ENCODE measurements at places on chromosomes 4 and X. TPM values are rescaled to one million over a fixed set of nuclear protein-coding genes. Genes with fewer than 3 reads are reported as not detected.

DNA sequence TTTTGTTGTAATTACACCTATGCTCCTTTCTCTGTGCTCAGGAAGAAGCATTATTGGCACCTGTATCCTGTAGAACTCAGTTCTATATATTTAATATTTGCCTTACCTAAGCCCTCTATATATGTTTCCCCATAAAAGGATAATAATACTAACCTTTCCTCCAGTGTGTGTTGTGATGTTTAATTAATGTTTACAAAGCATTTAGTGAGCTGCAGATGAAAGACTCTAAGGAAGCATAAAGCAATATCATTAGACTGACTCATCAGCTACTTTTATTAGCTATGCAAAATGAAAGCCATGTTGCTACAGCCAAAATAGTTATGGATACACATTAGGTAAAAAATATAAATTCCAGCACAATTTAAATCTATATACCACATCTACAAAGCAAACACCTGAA, 93.6 kb upstream of the PTPN13 start:
- no peak for DNase-seq

GRCh38 chr4:176817204-176817603, 24.5 kb upstream of the VEGFC start:
- no peak for DNase-seq

GRCh38 chrX:47191331-47191730, 2.3 kb upstream of the UBA1 start:
- DNase-seq, result peak; percentile 59

DNA sequence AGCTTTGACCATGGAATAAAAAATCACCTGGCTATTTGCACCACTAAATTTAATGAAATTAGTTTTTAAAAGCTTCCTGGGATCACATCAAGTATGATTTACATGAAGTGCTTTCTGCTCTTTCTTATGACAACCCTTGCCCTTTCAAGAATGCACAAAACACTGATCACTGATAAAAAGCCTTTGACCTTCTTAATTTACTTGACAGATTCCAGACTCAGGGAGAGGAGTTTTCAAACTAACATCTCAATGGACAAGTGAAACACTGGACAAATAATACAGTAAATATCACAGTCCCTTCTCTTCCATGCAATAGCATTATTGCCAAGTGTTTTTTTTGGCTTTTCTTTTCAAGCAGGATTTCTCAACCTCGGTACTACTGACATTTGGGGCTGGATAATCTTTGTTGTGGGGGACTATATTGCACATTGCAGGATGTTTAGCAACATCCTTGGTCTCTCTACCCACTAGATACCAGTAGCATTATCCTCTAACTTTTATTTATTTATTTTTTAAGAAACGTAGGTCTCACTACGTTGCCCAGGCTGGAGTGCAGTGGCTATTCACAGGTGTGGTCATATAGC, 86.3 kb downstream of the ZNF827 start:
- DNase-seq, result no peak

CISD2 gene
- 40.7 TPM for total RNA-seq

DNA sequence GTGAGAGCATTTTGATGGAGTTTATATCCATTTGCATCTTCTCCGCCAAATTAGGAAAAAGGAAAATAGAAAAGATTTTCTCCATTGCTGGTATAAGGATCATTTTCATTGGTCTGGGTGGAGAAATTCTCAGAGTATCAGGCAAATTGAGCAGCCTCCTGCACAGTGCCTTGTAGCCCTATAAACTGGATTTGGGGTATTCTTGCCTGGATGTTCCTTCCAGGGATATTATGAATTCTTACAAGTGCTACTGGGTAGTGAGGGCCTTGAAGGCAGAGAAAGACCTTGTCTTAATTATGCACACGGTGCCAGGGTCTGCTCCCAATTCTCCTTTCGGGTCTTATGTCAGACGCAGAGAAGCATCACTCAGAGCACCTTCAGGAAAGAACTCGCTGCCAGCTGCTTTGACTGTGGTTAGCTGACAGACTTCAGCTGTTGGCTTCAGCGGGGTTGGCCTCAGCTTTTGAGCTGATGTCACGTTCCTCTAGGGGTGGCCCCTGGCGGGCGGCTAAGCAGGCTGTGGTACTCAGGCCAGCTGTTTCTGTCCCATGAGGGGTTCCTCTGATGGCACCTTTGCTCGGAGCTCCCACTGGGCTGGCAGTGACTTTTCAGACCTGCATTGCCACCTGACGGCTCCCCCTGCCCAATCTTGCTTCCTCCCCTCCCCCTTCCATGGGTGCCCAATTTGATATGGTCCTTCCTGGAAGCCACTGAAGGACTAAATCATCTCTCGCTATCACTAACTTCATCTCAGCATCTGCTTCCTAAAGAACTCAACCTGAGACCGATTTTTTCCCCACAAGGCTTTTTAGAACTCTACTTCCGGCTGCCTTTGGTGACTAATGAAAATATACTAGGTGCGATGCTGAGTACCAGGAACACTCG, 519.5 kb downstream of the BCOR start:
- peak; percentile 29 for DNase-seq

DNA sequence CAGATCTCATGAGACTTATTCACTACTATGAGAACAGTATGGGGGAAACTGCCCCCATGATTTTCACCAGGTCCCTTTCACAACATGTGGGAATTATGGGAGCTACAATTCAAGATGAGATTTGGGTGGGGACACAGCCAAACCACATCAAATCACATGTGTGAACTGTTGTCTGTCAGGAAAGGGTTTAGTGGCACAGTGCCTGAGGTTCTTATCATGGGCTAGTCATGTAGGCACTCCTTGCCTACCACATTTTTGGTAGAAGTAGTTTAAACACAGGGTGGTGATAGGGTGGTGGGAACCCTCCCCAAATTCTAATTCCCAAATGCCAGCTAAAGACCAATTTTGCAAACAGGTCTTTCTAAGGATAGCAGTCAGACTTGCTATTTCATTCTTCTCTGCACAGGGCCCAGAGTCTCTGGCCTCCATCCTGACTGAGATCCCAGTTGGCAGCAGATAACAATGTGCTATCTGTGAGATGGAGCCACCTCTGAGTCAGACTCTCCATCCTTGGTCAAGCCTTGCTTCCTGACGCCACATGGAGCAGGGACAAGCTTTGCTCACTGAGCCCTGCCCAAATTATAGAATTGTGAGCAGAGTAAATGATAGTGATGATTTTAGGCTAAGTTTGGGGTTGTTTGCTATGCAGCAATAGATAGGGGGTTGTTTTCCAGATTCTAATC, 33.5 kb upstream of the SETD7 start:
- DNase-seq, result no peak

ZNF732 gene
- not detected for total RNA-seq

SOD3 gene
- total RNA-seq, result not detected

DUX4 gene
- not detected for total RNA-seq

GRCh38 chr4:5609306-5610007, 98.9 kb downstream of the EVC2 start:
- DNase-seq, result no peak

DNA sequence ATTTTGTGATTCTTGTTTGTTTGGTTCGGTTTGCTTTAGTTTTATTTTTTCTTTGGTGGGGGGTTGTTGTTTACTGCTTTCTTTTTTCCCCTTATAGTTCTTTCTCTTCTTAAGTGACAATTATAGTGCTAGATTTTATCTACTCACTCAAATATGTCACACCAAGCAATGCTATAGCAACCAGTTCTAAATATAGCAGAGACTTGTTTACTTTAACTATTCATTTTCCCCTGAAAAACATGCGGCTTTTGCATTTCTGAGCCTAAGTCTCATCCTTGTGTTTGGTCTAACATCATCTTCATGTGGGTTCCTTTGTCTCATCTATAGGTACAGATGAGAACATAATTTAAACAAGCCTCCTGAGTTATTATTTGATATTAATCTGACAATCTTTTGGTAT, 676.6 kb downstream of the FAT4 start:
- no peak for DNase-seq

- no peak for DNase-seq
Measured at GRCh38 chrX:2677764-2678163, 13.3 kb upstream of the CD99 start.

PROM1 gene
- total RNA-seq, result not detected

GRCh38 chrX:150234126-150234525, 129.0 kb upstream of the MAMLD1 start:
- DNase-seq, result no peak

STOX2 gene
- total RNA-seq, result not detected

MAGEA10 gene
- not detected for total RNA-seq

SLC25A6 gene
- 261 TPM for total RNA-seq

TACR3 gene
- total RNA-seq, result not detected

- no peak for DNase-seq
Measured at GRCh38 chr4:82551734-82552133, 10.1 kb downstream of the TMEM150C start.

DNA sequence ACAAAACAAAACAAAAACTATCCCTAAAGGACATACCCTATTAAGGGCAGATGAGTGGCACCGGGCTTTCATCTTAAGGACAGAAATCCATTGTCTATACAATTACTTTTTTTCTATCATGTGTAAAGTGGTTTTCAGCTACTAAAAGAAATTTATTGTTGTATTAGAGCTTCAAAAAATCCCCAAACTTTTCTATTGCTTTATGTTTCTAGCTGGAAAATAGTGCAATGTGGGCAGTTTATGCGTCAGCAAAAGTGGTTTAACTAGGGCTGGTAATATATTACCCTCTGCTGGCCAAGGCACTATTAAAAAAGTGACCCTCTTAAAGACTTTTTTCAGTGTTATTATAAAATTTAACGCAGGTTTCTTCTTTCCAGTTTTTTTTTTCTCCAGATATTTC, 15.5 kb upstream of the GPR82 start:
- DNase-seq, result no peak

DNA sequence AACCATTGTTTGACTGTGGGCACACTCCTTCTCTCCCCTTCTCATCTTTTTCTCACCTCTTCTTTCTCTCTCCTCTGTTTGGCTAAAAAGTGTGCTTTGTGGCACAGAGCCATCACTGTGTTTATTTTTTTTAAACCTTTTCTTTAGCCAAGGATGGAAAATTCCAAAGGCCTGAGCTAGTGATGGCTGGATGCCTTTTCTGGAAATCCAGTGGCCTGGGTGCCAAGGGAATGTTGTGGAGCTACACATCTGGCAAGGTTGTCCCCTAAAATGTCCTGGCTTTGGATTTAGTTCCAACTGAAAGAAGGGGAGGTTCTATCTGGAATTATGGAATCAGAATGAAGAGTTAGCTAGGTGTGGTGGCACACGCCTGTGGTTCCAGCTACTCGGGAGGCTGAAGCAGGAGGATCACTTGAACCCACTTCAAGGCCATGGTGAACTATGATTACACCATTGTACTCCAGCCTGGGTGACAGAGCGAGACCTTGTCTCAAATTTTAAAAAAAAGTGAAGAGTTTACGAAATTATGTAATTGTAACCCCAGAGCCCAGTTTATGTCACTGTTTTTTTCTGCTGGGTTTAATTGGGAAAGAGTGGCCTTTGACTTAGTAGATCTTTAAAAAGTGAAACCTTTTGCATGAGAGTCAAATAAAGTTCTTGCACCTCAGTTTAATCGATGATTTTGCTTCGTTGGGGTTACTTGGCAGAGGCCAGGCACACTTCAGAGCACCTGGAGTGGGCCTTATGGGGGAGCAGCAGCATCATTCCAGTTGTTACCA, 17.7 kb downstream of the DOCK11 start:
- no peak for DNase-seq

CLDN22 gene
- total RNA-seq, result not detected

DGAT2L6 gene
- not detected for total RNA-seq

RP2 gene
- total RNA-seq, result 10.6 TPM

- no peak for DNase-seq
Measured at GRCh38 chrX:44314808-44315207, 28.7 kb downstream of the EFHC2 start.

DNA sequence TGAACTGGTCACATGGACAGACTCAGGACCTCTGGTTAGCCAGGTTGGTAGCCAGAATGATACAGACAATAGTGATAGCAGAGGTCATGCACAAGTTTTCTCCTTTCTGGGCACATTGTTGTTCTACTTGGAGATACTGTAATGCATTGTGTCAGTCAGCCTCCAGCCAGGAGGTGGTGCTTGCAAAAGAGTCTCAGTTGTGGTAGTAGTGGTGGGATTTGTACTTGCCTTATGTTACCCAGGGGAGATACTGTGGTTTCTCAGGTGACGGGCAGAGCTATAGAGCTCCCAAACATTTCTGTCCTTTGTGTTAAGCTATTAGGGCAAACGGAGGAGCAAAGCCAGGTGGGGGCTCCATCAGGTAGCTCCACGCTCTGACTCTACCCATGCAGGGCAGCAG, 190.5 kb downstream of the STPG2 start:
- DNase-seq, result no peak

- no peak for DNase-seq
Measured at GRCh38 chr4:6834867-6835266, 52.3 kb downstream of the KIAA0232 start.

SPATA4 gene
- total RNA-seq, result not detected

GRCh38 chrX:1500701-1501624, 36.0 kb downstream of the P2RY8 start:
- DNase-seq, result peak; percentile 58

- DNase-seq, result no peak
Measured at GRCh38 chrX:22889819-22890218, 109.9 kb upstream of the DDX53 start.

- DNase-seq, result no peak
Measured at GRCh38 chr4:174928575-174929253, 10.6 kb downstream of the ADAM29 start.

- no peak for DNase-seq
Measured at GRCh38 chrX:4841216-4841745, 1127.8 kb upstream of the PRKX start.

RTL5 gene
- total RNA-seq, result 0.15 TPM

GRCh38 chrX:132612821-132613564, 124.2 kb upstream of the MBNL3 start:
- DNase-seq, result peak; percentile 22

NUDT9 gene
- 11.7 TPM for total RNA-seq

AMER1 gene
- total RNA-seq, result 4.2 TPM

DNA sequence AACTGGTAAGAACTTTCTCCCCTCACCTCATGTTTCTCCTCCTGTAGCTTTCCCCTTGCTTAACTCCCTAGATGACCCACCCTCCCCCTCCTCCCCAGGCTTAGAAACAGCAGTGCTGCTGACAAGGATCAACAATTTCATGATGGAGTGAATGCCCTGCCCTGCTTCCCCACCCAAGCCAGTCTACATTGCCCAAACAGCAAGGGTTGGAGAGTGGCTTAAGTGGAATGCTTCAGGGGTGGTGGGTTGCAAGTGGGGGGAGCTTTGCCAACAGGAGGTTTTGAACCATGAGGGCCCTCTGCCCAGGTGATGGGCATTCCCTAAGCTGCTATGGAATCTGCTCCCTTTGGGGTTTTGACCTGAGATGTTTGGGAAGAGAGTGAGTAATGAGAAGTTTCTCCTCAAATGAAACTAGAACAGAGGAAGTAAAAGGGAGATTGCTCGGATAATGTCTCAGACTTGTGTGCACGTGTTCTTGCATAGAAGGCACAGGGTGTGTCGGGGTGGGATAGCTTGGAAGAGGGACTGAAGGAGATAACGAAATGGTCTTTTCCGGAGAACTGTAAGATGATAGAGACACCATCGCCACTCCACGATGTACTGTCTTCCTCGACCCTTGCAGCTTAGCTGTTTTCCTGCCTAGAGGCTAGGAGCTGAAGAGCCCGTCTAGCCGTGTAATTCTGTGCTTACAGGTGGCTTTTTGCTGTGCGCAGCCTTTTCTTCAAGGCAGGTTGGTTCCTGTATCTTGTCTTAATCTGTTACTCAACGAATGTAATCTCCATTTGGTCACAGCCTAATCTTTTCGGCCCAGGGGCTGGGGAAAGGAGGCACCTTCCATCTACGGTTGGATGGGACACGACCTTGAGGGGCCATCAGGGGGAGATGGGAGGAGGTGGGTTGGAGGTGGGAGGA, 10.1 kb downstream of the GDPD2 start:
- DNase-seq, result no peak

GRCh38 chr4:113636877-113637276, 124.7 kb downstream of the CAMK2D start:
- DNase-seq, result peak; percentile 56

- no peak for DNase-seq
Measured at GRCh38 chrX:11059933-11060332, 51.2 kb upstream of the HCCS start.
